Foreskin melanocyte (primary cell): ENCODE measurements at places on chromosomes 3 and 15.

GRCh38 chr15:40471808-40472150 lies 995 bp downstream of the CHST14 start:
- DNase-seq: no peak

GRCh38 chr3:18745472-18745871 lies 320.3 kb upstream of the SATB1 start:
- no peak for DNase-seq

- DNase-seq: no peak
Measured at GRCh38 chr3:127012091-127012490, 29.2 kb downstream of the PLXNA1 start.

GRCh38 chr15:59632714-59633113 lies 21.1 kb downstream of the GCNT3 start:
- DNase-seq: no peak

GRCh38 chr3:100081311-100081710 lies 33.0 kb downstream of the FILIP1L start:
- DNase-seq: no peak

DNA sequence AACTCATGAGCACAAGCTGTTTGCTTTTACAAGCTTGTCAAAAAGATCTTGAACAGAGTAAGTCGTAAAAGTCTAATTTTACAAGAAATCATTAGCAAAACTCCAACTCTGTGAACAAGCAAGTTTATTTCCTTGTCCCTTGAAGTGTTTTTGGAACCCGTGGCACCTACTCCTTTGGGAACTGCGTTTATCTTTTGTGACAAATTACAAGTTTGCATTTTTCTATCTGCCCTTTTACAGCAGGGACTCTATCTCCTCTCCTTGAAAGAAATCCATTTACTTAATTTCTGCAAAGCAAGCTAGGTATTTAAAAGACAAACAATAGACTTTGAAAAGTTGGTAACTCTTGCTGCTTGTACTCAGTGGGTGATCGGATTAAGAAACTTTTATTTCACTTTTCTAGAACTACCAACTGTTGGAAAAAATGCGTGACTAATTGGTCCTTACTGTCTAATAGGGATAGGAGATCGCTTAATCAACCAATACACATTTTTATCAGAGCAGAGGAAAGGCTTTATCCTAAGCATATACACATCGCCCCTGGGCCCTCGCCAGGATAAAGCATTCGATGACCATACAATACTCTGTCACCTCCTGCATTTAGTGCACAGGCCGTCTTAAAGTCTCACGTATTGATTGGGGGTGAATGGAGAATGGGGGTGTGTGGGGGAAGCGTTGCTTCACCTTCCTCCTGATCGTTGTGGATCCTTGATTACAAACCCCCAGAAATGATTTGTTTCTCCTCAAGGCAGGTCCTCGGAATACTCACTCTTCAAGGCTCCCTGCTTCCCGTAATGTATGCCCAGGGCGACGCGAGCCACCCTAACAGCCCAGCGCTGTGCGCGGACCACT lies 1.7 kb downstream of the PRTG start:
- no peak for DNase-seq

DNA sequence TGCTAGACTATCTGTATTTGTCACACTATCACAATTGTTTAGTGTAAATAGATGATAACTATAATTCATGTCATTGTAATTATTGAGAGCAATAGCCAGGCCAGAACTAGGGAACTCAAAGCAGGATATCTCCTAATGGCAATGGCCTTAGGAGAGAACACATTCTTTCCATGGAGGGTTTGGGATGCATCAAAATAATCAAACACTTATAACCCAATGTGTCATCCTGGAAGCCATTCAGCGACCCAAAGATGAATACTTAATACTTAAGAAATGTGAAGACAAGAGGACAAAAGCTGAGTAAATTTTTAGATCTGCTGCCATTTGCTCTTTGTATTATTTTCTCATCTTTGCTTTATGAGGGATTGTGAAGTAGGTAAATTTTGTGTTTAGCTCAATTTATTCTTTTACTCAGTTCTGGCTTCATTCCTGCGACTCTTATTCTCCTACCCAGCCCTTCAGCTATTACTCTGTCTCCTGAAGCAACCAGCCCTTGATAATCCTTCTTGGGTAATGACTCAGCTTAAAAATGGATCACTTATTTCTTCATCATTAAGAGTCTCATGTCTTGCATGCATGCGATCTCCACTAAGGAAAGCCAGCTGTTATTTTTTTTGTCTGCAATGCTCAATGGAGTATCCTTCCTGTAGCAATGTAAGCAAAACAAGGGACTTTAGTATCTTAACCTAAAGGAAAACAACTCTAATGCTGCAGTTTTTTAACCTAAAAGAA lies 2.0 kb downstream of the OR4F15 start:
- DNase-seq: peak; percentile 46

DNA sequence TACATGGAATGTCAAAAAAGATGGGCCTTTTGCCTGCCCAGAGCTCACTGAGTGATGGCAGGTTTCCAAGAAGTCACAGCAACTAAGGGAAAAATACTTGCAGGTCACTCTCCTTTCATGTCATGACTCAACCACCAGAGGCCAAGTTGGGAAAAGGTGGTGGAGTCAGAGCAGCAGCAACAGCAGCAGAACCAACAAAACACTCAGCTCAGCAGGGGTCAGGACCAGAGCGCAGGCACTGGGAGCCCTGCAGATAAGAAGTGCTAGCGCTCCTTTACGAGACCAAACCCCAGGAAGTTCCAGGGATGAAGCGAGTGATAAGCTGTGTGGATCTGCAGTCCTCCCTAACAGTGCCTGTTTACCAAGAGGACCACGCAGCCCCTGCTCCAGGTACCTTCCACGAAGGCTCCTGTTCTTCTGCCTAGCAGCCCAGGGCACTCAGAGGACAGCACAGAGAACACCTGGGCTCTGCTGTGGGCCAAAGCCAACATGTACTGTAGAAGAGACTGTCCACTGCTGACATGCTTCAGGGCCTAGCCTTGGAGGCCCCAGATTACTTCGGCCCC lies 26.0 kb downstream of the POC1A start:
- no peak for DNase-seq

DNA sequence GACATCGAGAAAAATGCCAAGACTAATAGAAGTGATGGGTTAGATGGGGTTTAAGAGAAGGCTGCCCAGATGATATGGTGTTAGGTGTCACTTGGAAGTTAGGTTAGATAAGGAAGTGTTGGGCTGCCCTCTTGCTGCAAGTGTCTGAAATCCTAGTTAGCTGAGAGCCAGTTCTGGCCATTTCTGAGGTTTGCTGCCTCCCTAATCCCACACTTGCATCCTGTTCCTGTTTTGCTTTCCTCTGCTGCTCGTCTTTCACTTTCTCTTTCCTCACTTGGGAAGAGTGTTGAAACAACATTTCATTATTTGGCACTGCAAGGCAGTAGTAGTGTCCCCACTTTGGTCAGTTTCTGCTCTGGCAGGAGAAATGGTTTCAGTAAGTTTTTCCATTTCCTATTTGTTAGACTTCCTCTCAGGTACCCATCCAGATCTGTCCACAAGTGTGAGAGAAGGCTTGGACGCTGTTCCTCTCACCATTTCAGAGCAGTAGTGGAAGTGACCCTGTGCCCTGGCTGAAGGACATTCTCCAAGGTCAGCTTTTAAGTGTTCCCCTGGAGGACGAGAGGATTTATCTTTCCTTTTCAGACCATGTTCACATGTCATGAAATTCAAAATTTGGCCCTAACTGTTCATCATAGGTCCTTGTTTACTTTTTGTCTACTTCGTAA lies 93.3 kb downstream of the ADAMTSL3 start:
- DNase-seq: no peak

DNA sequence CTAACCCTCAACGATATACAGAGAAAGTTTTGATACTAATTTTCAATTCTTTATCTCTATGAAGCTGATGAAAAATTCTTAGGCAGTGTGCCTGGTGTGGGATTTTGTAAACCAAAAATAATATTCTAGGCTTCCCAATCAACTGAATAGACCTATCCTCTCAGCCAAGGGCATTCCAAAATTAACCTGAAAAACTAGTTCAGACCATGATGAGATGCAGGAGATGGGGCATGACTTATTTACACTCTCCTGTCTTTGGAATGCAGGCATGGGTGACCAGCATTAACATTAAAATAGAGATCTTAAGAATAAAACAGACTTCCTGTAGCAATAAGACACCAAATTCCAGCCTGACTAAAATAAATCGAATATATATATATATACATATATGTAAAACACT lies 7.8 kb upstream of the LPCAT4 start:
- DNase-seq: no peak

DNA sequence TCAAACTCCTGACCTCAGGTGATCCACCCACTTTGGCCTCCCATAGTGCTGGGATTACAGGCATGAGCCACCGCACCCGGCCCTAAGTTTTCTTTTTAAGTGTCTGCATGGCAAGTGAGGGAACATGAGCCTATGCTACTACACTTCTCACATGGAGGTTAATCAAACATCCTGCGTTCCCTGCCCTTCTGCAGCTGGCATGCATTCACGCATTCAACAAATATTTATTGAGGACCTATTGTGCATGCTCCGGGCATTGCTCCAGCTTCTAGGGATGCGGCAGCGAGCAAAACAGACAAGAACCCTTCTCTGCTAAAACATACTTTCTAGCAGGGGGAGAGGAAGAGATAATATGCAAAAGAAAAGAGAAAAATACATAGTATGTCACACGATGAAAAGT lies 42.6 kb upstream of the ACKR4 start:
- DNase-seq: no peak

GRCh38 chr3:52495777-52496602 lies 852 bp downstream of the STAB1 start:
- DNase-seq: no peak
